Cortex of kidney (tissue), 1 donor: ENCODE measurements at places on chromosomes 6 and 20.

GRCh38 chr20:57387945-57388371, 3.2 kb upstream of the RBM38 start:
- no peak for DNase-seq

GRCh38 chr6:122393351-122393896, 6.0 kb upstream of the HSF2 start:
- no peak for DNase-seq

GRCh38 chr6:149636124-149636523, 12.4 kb downstream of the KATNA1 start:
- DNase-seq: no peak

GRCh38 chr6:167401525-167402194, 76.8 kb downstream of the TTLL2 start:
- no peak for DNase-seq

DNA sequence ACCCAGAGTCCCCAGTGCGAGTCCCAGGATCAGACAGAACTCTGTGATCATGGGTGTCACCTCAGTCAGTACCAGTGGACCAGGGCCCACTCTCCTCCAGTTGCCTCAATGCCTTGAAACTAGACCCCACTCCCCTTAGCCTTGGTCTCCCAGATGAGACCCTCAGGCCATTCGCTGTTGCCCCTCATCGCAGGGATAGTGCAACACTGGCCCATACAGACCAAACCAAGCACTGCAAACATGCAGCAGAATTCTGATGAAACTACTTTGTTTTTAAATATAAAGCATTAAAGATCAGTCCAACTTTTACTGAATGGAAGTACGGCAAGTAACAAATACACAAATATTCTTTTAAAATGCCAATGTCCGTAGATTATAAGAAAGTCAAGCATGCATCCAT, 101.2 kb upstream of the NT5E start:
- no peak for DNase-seq

DNA sequence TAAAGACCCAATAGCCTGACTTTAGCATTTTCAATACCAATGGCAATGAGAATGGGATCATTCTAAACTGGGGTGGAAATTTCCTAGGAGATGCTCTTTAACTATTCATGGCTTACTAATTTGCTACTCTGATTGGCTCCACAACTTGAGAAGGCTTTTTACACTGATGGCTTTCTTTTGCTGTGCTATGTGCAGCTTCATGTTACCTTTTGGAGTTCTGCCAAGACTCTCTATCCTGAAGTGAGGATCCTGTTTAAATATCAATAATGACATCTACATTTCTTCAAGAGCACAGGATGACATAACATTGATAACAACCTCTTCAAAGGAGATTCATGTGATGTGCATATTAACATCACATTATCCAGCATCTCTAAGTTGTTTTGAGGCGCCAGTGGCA, 43.4 kb upstream of the SIRPG start:
- no peak for DNase-seq

GRCh38 chr6:122553697-122554096, 56.5 kb upstream of the PKIB start:
- DNase-seq: no peak

- DNase-seq: no peak
These were observed 16.4 kb downstream of the RBM38 start for GRCh38 chr20:57407541-57407956.

GRCh38 chr6:106085984-106086813, at the start of gene PRDM1:
Gene PRDM1, plus strand, starts transcription at chr6:106086336. Its CDS starts 218 bp downstream, at chr6:106086554.
- no peak for DNase-seq

DNA sequence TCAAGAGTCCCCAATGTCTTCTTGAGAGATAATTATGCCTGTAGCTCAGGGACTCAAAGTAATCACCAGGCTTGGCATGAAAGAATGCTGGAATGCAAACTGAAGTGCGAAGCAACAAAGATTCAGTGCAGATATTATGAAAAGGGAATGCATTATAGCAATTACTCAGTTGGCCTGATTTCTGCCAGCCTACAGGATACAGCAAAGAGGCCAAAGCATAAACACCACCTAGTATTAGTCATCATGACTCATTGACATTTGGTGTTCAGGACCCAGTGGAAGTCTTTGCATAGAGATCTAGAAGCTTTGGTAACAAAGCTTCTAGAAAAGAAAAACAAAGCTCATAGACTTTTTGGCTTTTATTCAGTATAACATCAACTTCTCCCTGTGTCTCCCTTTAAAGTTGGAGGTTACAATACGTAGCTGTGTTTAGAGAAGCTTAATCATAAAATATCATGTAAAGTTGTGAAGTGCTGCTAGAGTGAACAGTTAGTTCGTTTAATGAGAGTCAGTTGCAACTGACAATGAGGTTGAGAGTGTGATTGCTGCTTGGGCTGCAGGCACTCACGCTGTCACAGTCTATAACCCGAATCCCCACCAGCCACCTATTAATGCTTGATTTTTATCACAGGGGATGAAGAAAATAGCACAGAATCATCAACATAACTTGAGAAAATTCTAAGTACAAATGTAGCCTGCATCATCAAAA, 932.7 kb downstream of the TFAP2A start:
- no peak for DNase-seq

DNA sequence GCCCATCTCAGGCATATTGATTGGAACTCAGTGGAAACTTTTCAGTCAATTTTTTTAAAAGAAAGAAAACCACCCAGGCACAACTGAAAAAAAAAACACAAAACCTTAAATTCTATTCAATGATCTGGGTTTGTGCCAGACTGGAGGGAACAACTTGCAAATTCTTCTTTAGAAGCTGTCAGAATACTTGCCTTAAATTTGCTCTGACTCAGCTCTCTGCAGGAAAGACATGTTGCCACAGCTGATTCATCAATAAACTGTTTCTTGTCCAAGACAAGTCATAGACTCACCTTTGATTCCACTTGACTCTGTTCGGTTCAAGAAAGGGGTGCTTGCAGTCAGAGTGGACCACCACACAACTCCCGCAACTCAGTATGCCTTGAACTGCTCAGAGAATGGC, 117.8 kb upstream of the F13A1 start:
- DNase-seq: no peak

GRCh38 chr20:43963233-43963632, 48.6 kb downstream of the TOX2 start:
- no peak for DNase-seq

DNA sequence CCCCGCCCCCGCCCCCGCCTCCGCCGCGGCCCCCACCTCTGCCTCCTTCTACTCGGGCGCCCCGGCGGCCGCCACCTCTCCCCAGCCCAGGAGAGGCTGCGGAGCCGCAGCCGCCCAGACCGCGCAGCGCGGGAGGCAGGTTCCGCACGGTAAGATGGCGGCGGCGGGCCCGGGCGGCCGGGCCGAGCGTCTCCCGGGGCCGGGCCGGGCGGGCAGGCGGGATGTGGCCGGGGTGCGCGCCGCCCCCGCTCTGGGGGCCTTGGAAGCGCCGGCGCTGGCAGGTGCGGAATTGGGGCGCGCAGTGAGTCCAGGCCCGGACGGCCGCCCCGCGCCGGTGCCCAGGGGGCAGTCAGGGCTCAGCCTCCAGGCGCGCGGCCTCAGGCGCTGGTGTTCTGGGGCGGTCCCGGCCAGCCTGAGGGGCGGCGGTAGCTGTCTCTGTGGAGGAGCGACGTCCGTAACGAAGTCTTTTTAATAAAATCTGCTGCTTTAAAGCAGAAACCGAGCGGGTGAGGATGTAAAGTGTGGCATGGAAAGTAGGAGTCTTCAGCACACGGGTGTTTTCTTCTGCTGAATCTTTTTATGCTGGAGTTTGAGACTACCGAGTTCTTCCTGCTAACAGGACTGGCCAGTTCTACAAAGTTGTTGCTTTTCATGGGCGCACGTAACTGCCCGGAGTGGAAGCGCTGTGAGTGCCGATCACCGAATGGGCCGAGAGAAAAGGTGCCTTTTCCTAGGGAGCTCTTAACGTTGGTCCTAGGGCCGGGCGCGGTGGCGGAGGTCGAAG, at the start of gene GID8:
TSS of gene GID8 (plus strand) at position 43 of the 784 bp plus-strand sequence. CDS start 3,356 bp downstream, outside the sequence.
- no peak for DNase-seq

DNA sequence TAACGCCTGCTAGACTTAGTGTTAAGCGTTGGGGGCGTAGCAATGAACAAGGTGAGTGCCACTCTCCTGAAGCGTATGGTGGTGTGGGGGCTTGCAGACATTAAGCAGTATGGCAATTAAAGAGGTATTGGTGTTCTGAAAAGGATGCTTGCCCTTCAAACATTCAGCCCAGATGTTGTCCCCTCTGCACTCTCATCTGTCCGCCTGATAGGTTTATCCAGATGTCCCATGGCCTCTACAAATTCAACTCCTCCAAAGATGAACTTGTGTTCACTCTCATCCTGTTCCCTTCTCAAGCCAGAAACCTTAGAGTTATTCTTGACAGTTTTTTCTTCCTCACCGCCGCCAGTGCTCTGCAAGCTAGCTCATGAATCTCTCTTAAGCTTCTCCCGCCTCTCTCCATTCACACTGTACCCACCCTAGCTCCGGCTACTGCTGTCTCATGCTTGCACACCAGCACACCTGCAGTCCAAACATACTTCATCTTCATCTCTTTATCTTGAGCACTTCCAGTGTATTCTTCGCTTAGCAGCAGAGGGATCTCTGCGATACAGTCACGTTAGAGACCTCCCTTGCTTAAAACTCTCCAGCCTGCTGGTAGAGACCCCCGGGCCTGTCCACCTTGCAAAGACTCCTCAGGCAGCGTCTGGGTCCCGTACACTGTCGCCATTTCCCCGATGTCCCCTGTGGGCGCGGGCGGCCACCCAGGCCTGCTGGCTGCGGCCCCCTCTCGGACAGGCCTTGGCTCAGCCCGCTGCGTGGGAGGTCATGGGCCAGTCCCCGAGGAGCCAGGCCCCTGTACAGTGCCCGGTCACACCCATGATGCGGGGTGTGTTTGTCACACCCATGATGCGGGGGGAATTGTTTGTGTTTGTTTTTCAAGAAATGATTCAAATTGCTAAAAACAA, 962 bp downstream of the DDX27 start:
- no peak for DNase-seq

DNA sequence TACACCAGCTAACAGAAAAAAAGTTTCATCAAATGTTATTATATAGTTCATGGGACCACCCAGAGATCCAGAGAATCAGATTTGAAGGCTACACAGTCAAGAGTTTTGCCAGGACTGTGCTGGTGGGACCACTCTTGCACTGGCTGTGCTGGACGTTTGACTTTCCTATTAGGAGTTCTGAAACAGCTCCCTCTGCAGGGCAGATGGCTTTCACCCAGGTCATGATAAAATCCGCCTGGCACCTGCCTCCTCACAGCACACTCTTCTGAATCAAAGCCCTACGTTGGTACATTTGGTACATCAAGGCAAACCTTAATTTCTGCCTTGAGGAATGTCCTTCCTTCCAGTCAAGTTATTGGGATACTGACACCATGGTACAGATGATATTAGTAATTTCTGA, 302.1 kb downstream of the ZNF217 start:
- no peak for DNase-seq

- DNase-seq: no peak
These were observed 719 bp downstream of the SMPD2 start for GRCh38 chr6:109441069-109441816.

DNA sequence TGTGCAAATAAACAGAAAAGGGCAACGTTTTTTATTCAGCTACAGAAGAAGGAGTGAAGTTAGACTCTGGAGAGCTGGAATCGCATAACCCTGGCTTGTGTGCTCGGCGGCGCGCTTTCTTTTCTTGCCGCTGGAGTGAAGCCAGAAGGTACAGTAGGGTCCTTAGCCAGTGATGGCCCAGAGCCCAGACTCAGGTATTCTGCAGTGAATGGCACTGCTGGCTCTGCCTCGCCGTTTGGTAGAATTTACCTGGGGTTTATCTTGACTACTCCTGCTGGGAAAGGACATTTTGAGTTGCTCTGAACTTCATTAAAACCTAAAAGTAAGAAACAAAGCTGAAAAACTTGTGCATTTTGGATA, 56.9 kb upstream of the TIAM2 start:
- DNase-seq: no peak

DNA sequence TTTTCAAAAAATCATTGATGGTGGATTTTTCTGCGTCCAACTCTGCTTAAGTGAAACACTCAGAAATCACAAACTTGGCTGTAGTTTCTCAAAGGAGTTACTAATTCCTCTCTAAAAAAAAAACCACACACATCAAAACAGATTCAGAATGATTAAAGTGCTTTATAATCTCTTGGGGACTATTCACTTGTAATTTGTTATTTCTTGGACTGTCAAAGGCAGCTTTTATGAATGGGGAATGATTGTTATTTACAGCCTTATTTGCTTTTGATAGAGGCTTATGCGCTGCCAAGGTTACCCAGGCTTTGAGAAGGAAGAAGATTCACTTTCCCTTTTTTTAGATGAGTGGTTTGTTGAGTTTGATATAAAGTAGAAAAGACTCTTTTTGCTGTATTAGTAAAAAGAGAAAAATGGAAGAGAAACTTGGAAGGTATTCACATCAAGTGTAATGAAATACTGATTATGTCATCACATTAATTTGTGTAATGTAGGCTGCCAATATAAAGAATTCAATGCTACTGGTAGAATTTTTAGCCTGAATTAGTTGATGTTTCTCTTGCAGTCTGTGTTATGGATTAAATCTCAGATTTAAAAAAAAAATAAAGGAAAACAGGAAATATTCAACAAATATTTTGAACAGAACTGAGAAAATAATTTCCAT, 381.0 kb upstream of the SASH1 start:
- DNase-seq: no peak

GRCh38 chr6:89944826-89945407, 50.6 kb downstream of the GJA10 start:
- no peak for DNase-seq

DNA sequence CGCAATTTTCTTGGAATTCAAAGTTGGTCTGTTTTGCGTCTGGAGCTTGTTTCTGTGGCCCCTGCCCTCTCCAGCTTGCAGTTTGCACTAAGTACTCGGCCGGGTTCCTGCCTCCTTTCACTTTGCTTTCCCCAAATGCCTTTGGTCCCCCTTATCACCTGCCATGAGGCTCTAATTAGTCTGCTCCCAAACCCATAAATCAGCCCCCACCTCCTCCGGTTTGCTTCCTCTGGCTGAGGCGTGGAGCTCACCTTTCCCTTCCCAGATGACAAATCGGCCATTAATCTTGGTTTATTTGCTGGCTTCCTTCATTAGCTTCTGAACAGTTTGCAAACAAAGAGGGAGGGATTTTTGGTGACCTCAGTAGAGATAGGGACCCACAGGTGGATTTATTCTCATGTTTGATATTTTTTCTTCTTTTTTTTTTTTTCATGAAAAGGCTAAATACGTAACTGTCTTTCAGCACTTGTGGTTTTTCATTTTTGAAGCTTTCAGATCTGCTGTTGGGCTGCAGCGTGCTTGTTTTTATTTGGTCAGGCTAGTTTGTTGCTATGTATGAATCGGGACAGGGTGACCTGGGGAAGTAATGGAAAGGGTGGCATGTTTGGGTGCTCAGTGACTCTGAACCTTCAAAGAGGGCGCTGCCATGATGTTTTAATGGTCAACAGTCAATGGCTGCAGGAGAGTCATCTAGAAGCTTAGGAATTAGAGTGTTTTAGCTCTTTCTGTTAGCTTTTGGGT, 121.7 kb upstream of the JAG1 start:
- no peak for DNase-seq

- no peak for DNase-seq
These were observed 7.5 kb upstream of the BAK1 start for GRCh38 chr6:33587529-33587928.
